ENCODE measurements at places on chromosomes 2 and 18.

- DNase-seq: no peak
Observed at GRCh38 chr18:59029663-59030429, 109.8 kb upstream of the SEC11C start.

DNA sequence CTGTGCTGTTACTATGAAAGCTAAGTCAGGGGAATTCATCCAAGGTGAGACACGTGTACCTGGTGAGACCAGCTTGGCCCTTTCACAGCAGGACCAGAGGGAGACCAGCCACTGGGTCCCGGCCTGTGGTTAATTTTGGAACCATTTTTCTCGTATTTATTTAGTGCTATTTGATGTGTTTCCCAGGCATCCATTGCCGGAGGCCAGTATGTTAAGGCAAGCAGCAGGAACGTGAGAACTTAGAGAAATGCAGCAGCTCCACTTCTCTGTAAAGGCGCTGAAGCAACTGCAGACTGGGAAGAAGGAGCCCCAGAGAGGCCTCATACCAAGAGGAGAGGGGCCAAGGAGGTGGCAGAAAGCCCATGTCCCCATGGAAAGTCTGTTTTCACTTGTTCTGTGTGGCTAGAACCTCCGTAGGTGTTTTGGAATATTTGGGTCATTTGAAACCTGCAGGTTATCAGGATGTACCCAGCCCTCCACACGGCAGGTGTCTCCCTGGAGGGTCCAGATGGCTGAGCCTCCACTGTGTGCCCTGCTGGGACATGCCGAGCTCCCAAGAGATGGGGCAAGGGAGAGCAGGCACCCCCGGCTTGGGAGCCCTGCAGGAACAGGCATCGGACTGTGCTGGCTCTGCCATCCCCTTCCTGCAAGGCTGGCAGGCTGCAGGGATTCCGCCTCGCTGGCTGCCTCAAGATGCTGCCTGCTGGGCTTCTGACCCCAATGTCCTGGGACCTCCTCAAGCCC, 256.0 kb upstream of the RAB6C start:
- DNase-seq: no peak

GRCh38 chr2:97849881-97850528, 136.6 kb downstream of the ZAP70 start:
- DNase-seq: no peak

- DNase-seq: no peak
Observed at GRCh38 chr18:67672716-67673115, 156.2 kb upstream of the DSEL start.

GRCh38 chr18:13568443-13569392, 157.6 kb downstream of the FAM210A start:
- peak; percentile 92 for DNase-seq

DNA sequence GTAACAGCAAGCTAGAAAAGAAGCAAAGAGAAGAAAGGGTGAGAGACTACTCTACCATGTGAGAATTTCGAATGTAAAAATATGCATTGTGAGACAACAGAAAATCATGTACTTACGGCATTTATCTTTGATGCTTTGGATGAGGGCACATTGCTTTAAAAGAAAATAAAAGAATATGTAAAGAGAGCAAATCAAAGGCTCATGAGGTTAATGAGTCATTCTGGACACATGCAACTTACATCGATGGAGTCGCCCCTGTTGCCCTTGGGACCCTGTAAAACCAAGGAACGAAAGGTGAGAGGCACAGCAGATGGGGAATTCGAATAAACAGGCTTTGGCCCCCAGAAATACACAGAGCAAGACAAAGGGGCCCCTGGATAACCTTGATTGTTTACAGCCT, 69.0 kb downstream of the COL6A3 start:
- no peak for DNase-seq

GRCh38 chr18:49250816-49251388, 209.5 kb downstream of the DYM start:
- DNase-seq: peak; percentile 47

DNA sequence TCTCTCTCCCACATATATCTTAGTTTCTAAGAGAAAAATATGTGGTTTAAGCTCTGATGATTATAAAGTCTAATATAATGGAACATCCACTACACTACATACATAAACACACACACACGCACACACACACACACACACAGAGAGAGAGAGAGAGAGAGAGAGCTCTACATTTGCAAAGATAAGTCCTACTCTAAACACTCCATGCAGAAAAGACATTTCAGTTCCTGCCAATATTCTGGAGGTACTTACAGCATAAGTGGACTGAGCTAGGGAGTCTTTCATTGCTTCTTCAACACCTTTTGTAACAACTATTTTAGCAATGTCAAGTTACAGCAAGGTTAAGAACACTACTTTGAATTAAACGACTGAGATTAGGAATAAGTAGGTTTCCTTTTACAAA, 80.1 kb downstream of the FIGN start:
- no peak for DNase-seq

DNA sequence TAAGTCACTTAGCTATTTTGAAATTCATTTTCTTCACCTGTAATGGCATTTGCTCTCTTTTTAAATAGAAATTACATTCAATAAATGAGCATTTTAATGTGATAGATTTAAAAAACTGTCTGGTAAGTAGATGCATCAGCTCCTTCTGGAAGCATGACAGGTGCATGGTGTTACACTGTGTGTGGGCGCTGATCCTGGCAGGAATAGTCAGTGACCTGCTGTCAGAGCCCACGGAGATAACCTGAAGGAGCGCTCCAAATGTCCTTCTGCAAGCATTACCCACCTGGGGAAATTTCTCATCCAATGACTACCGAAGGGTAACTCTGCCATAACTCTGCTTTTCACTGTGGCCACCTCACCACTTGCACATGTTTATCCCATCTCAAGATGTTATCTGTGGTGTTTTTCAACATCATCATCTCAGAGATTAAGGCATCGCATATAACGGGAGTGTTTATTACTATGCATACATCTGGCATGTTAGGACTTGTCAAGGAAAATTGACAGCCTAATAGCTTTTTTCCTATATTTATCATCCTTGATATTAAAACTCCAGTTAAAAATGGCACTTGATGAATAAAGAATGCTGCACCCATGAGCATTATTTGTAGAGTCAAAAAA, 637.3 kb downstream of the ERBB4 start:
- DNase-seq: no peak

- DNase-seq: no peak
Observed at GRCh38 chr18:68314403-68314802, 400.5 kb downstream of the TMX3 start.

DNA sequence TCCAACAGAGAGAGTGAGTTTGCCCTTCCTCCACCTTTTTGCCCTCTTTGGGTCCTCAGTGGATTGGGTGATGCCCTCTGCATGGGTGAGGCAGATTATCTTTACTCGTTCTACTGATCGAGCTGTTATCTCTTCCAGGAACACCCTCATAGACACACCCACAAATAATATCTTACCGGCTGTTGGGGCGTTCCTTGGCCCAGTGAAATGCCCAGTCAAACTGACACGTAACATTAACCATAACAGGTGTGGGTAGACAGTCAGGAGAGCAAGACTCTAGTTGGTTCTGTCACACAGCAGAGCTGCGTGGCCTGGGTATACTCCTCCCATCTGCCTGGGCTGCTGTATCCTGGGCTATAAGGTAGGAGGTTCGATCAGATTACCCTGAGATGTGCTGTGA, 144.1 kb downstream of the AGAP1 start:
- no peak for DNase-seq

GRCh38 chr18:78953566-78953965, 26.1 kb upstream of the SALL3 start:
- DNase-seq: no peak

- DNase-seq: no peak
Observed at GRCh38 chr2:64092502-64092901, 51.7 kb downstream of the PELI1 start.

DNA sequence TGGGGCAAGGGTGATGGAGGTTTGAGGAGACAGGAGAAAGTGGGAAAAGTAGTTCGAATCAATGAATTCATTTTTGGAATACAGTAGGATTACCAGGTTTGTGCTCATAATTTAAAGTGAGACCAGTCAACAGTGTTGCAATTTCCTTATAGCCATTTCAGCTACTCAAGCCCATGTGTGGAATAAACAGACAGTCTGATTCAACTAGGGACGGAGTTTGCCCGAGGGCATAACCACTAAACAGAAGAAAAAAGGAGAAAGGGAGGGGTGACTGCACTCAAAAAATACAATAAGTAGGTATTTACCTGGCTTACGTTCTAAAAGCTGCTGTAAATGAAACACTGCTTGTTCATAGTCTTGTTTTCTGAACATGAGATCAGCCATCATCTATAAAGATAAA, 55.2 kb downstream of the TTC21B start:
- DNase-seq: no peak

- no peak for DNase-seq
Observed at GRCh38 chr2:203412546-203413331, 84.5 kb downstream of the ABI2 start.

GRCh38 chr2:120299561-120299960, 46.4 kb upstream of the INHBB start:
- DNase-seq: no peak
